ENCODE measurements at places on chromosomes 2 and 18.

DNA sequence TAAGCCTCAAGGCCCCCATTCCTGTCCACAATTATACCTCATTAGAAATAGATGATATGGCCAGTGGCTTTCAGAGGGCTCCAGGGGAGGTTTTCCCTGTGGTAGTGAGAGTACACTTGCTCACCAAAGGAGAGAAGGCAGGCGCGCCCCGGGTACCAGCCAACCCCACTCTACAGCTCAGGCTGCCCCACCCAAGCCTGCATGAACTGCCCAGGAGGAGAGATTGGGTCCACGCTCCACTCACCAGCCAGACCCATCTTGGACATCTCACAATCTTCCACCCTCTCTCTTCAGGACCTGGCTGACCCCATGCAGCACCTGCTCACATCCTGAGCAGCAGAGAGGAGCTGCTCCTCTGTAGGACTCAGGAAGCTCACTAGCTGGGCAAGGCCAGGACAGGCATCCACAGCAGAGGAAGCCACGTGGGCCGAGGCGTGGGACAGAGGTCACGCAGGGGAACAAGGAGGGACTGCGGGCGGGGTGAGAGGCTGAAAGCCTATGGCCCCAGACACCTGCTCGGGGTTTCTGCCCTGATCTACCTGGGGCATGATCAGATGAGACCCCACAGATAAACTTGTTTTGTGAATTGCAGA, 53.9 kb upstream of the GLI2 start:
- no peak for DNase-seq

DNA sequence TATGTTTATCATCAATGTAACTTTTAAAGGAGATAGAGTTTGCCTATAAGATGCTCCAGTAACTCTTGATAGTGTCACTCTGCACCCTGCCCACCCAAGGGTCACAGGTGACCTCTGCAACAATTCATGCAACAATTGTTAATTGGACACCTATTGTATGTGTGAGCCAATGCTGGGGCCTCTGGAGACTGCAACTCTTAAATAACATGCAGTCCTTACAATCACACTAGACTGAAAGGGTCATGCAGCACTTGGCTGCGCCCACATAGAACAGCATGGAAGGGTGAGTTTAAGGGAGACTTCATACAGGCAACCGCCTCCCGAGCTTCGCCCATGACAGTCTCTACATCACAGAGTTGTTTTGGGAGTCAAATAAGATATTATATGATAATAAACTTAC, 137.1 kb upstream of the TWIST2 start:
- no peak for DNase-seq

DNA sequence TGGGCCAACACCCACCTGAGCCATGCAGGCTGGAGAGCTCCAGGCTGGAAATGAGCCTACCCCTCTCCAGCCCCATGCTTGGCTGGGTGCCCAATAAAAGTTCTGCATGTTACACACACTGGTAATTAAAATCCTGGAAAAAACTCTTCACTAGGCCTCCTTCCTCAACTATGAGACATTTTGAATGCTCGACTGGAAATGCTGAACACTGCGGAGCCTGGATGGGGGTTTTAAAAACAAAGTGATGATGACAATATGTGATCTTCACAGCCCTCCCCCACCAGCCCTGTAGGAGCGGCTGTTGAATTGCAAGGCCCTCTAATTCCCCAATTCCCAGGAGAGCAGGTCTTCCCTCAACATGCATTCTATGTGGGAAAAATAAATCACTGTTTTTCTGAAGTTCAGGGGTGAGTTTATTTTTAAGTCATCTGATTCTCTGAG, 179.2 kb downstream of the TTC32 start:
- no peak for DNase-seq

DNA sequence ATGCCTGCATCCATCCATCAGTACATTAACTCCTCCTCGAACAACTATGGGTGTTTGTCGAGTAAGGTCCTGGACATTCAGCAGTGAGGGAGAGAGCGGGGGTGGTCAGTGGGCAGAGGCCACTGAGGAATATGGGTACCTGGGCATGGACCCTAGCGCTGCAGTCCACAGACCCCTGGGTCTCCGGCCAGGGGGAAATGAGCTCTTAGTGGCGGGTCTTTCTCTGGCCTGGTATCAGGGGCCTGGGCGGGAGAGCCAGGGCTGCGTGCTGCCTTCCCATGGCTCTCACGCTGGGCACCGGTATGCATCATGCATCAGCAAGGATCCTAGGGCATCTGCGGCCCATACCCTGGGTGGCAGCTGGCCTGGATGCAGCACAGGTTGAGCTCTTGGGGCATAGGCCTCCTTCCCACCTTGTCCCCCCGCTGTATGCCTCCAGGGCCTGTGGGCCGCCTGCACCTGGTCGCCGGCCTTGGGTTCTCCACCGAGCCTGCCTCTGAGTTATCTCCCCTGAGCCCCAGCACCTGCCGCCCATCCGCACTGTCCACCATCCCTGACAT, 1.3 kb upstream of the MOCOS start:
- no peak for DNase-seq

DNA sequence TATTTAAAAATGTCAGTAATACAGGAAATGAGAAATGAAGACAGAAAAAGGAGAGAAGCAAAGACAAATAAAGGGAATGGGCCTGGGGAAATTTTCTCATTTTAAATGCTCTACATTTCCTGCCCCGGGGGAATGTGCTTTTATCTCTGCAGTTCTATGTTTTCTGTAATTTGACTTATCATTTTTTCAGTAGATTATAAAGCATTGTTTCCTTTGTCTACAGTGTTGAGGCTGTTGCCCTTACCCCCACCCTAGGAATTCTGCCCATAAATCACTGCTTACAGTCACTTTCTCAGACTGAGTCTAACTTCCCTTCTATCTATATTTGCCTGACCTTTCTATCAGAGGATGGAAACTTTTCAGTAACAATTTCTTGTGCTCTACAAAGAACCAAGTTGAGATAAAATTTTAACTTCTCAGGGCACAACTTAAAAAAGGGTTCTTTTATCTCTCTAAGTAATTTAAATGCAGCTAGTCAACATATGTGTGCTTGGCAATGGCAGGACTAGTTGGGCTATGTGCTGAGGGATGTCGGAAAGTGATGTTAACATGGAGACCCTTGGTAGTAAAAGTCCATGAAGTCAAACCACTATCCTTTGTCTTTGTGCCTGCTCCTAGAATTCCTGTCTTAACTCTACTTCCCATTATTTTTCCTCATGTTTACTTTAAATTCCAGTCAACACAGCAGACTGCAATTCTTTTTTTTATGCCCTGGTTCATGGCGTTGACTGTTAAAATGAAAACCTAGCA, 146.5 kb upstream of the MMADHC start:
- DNase-seq: no peak

GRCh38 chr18:32019251-32019948, 775 bp downstream of the RNF125 start:
- DNase-seq: peak; percentile 35

GRCh38 chr2:158214431-158214830, 112.8 kb downstream of the UPP2 start:
- peak; percentile 29 for DNase-seq
